ENCODE measurements at places on chromosomes 7 and 10. TPM values are rescaled to one million over a fixed set of nuclear protein-coding genes. Genes with fewer than 3 reads are reported as not detected.

PRKAR2B gene
- total RNA-seq = not detected

AKR1C2 gene
- 7.4 TPM for total RNA-seq

CCZ1B gene
- 15.9 TPM for total RNA-seq

PLXDC2 gene
- total RNA-seq = 3.0 TPM

C10orf62 gene
- total RNA-seq = not detected

PTPRN2 gene
- total RNA-seq = 0.04 TPM

ASZ1 gene
- not detected for total RNA-seq

SLC13A4 gene
- total RNA-seq = not detected

Data from hair follicular keratinocyte (primary cell).